ENCODE measurements at places on chromosomes 1 and 21.

GRCh38 chr1:25505656-25506385 is 37.6 kb upstream of the LDLRAP1 start:
- DNase-seq: no peak

GRCh38 chr1:112344754-112345423 is 51.1 kb upstream of the CTTNBP2NL start:
- no peak for DNase-seq

- no peak for DNase-seq
Measured at GRCh38 chr1:56626546-56626945, 18.6 kb upstream of the PRKAA2 start.

GRCh38 chr1:181768211-181768929 is 285.1 kb downstream of the CACNA1E start:
- DNase-seq: no peak

GRCh38 chr1:58748666-58749065 is 35.2 kb downstream of the JUN start:
- DNase-seq: no peak

DNA sequence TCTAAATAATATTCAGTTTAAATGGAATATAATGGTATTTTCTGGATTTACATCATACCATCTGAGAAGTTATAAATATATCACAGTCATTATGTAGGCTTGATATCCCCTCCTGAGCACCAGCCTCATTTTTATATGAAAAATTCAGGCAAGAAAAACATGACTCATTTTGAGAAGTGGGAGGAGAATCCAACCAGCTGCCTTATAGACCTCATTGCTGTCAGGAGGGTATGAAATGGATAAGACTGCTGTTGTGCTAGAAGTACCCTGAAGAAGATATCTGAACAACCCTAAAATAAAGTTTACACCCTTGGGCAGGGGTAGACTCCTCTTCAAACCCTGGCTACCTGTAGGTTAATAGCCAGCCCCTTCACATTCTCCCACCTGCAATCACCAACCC is 8.8 kb downstream of the GIPC2 start:
- no peak for DNase-seq

DNA sequence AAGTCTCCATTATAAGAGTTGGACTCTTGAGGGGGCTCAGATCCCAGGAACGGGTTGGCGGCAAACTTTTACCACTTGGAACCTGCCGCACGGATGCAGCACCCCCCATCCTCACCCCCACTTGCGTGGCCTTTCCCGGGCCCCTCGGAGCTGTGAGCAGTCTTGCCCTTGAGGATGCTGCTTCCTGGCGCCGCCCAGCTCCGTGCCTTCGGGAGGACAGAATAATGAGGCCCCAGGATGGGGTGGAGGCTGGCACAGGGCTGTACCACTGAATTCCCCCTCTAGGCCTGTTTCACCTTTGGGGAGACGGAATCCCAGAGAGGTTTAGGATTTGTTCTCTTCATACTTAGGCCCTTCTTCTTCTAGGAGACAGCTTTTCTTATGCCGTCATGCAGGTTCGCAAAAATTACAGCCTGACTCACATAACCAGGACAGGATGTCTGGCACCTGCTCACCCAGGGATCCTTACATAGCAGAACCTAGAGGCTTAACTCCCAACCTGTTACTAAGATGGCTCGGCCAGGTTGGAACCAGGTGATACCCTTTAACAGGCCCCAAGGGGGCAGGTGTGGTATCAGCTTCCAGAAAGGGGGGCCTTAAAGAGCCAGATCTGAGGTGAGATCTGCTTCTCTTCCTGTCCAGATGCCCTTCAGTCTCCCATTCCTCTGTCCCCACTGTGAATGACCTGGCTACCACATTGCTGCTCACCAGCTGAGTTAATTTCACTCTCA is 1.5 kb downstream of the TRNP1 start:
- DNase-seq: no peak

- DNase-seq: no peak
Measured at GRCh38 chr1:43853161-43853921, 80.3 kb upstream of the ARTN start.

GRCh38 chr21:35737899-35738346 is 322.4 kb downstream of the SETD4 start:
- no peak for DNase-seq

- DNase-seq: no peak
Measured at GRCh38 chr1:68485431-68486022, 11.4 kb downstream of the DEPDC1 start.

- peak; percentile 51 for DNase-seq
Measured at GRCh38 chr1:7539769-7540175, 231.3 kb upstream of the VAMP3 start.

- no peak for DNase-seq
Measured at GRCh38 chr1:225470211-225471108, 42.6 kb upstream of the LBR start.

GRCh38 chr1:49995734-49996133 is 28.0 kb downstream of the AGBL4 start:
- DNase-seq: no peak

DNA sequence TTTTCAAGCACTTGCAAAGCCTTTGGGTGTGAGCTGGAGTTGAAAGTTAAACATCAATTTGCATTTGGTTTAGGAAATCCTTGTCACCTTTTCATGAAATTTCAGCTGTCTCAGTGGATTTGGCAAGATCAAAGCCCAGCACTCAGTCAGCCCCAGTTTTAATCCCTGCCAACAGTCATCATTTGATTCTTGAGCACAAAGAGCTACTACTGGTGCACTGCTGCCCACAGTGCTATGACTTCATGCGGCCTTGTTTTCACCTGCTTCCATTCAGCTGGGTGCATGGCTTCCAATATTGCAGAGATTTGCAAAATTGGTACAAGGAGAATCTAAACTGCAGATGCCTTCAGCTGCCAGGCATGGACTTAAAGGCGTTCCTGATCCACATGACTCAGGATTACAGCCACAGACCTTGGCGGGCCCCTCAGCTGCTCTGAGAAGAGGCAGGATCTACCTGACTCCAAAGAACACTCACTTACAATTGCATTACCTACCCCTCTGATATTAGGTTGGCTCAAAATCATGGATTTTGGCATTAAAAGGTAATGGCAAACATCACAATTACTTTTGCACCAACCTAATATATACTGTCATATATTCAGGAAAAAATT is 259.1 kb downstream of the DSCAM start:
- no peak for DNase-seq

DNA sequence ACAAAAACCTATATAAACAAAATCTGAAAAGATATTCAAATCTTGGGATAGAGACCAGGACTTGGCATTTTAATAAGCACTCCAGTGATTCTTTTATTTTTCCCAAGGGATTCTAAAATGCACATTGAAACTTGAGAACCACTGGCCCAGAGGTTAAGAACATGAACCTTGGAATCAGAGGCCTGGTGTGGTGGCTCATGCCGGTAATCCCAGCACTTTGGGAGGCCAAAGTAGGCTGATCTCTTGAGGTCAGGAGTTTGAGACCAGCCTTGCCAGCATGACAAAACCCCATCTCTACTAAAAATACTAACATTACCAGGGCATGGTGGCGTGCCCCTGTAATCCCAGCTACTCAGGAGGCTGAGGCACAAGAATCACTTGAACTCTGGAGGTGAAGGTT is 12.9 kb upstream of the CEP85 start:
- no peak for DNase-seq

GRCh38 chr1:52059321-52059720 is 3.2 kb downstream of the BTF3L4 start:
- no peak for DNase-seq

GRCh38 chr1:91885213-91885715 is 687 bp downstream of the TGFBR3 start:
- DNase-seq: no peak

- no peak for DNase-seq
Measured at GRCh38 chr1:86951430-86951829, 37.0 kb downstream of the HS2ST1 start.

DNA sequence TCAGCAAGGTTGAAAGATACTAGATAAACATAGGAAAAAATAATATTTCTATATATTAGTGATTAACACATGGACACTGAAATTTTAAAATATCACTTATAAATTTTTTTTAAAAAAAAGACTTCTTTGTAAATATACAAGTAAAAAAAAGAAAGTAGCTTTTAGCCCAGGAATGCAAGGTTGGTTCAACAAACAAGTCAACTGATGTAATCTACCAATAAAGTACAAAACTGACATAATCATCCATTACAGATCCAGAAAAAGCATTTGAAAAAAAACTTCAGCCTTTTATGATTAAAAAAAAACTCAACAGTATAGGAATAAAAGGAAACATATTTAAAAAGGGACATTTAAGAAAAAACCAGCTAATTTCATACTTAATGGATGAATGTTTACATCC is 48.4 kb downstream of the TRMT1L start:
- DNase-seq: no peak

GRCh38 chr1:194829492-194829891 is 1643.1 kb upstream of the B3GALT2 start:
- DNase-seq: no peak

All from SK-N-DZ (cell line).